ENCODE measurements at places on chromosomes 13 and 19.

DNA sequence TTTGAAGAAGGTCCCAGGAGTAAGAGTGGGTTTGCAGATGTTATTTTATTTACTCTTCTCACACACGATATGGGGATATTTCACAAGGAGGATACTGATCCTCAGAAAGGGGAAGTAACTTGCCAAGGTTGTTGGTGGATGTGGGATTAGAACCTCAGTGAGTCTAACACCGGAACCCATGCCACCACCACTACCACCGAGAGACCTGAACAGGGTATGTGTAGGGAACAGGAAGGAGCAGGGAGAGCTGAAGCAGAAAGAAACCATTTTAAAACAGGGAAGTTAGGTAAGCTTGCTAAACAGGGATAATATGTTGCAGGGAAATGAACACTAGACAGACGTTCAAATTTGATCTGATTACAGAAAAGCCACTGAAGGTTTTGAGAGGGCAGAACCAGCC is 11.6 kb upstream of the CEACAM3 start:
- no peak for DNase-seq

DNA sequence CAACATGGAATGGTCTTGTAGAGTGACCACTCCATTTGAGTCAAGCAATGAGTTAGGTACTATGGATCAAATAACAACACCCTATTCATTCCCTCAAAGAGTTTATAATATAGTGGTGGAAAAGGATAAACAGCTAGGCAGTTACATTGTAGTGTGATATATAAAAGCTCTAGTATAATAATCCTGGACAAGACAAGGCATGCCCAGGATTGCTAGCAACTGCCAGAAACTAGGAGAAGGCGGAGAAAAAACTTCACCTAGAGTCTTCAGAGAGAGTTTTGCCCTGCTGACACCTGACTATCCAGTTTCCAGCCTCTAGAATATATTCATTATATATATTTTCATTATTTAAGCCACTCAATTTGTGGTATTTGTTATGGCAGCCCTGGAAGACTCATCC is 530.6 kb downstream of the KLF12 start:
- no peak for DNase-seq

DNA sequence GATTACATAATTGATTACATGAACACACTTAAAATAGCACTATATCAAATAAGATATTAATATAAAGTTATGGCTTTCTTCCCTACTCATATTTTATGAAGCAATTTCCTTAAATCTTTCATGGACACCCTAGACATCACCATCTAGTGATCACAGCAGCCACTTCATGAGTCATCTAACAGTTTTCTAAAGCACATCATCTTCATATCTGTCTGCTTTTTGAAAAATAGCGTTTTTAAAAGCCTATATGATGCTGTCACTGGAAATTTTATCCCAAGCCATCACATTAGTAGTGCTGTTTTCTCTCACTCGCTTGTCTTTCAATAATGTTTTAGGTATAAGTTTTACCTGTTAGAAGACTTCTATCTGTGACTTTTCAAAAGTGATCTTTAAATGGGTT is 326.1 kb downstream of the SLITRK6 start:
- DNase-seq = no peak

- peak; percentile 11 for DNase-seq
These were observed 31.6 kb downstream of the MTRF1 start for GRCh38 chr13:41231786-41232185.

DNA sequence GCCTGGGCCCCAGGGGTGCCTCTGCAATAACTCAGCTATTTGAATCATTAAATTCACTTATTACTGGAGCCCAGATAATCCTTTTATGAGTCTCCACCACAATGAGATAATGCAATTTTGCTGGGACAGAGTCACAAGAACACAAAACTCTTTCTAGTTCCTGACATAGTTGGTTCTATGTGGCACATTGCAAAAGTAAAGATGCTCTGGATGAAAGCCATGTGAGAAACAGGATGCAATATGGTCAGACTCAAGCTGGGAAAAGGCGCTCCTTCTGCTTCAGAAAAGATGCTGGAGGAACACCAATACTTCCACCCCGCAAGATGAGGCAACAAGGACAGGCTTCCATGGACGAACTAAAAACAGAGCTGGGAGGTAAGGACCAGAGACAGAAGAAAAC is 5.7 kb downstream of the ANKRD27 start:
- DNase-seq = no peak

DNA sequence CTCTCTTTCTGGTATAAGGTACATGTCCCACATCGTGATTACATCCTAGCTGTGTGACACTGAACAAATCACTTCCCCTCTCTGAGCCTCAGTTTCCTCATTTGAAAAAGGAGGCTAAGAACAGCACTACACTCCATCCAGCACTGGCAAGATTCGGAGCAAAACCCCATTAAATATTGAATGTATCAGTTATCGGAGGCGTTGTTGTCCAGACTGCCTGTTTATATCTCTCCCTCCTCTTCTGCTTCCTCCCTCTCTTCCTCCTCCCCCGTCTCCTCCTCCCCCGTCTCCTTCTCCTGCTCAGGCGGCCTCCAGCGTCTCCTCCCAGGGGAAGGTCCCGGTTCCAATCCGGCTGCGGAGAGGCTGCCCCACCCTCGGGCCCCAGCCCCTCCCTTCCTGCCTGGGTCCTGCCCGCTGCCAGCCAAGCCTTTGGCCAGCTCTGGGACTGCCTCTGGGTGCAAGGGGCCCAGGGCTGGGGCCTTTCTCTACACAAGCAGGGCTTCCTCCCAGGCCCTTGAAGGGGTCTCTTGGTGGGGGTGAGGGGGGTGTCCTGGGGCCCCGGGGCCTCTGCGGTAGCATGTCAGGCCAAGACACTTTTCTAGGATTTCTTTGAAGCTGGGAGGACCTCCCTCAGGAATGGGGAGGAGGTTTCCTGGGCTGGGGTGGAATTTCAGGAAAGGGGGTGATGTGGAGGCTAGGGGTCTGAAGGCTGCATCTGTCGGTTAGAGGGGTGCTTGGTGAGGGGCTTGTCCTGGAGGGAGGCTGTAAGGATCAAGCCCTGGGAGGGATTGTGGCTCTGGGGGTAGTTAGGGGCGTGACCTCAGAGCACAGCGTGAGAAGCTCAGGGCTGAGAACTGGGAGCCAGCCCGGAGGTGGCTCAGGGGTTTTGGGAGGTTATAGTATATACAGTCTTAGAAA is 1.9 kb downstream of the RRAS start:
- no peak for DNase-seq

DNA sequence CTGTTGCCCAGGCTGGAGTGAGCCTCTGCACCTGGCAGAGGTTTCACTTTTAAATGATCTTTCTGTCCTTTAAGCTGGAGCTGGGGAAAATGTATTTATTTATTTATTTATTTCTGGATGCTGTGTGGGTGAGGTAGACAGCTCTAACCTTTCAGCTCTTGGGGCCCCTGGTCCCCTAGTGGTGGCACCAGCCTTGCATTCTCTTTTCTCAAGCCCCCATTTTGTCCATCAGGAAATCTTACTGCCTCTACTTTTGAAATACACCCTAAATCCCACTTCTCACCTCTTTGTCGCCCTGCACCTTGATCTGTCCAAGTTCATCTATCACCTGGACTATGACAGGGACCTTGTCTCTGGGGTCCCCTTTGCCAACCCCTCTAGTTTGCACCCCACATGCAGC is 2.1 kb upstream of the B9D2 start:
- no peak for DNase-seq

DNA sequence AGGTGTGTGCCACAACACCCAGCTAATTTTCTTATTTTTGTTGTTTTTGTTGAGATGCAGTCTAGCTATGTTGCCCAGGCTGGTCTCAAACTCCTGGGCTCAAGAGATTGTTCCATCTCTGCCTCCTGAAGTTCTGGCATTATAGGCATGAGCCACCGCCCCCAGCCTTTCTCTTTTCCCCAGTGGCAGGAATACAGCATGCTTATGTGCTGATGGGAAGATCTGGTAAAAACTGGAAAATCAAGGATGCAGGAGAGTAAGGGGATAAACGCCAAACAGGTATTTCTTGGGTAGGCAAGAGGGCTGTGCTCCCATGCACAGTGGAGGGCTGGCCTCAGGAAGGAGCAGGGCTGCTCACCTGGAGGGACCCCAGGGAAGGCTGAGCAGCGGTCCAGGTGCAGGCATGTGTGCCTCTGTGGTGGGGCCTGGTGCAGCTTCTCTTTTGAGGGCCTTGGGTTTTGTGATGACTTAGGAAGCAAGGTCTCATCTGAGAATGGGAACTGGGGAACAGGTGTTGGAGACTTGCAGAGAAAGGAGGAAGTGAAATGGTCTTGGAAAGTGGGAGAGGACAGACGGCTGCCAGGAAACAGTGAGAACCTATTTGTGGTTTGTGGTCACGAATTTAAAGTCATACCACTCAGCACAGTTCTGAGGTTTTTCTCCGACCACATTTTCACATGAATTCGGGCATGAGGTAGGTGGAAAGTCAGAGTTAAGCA is 106.5 kb downstream of the TEX26 start:
- peak; percentile 75 for DNase-seq

- DNase-seq = no peak
These were observed 251.8 kb downstream of the UQCRFS1 start for GRCh38 chr19:28960986-28961705.

DNA sequence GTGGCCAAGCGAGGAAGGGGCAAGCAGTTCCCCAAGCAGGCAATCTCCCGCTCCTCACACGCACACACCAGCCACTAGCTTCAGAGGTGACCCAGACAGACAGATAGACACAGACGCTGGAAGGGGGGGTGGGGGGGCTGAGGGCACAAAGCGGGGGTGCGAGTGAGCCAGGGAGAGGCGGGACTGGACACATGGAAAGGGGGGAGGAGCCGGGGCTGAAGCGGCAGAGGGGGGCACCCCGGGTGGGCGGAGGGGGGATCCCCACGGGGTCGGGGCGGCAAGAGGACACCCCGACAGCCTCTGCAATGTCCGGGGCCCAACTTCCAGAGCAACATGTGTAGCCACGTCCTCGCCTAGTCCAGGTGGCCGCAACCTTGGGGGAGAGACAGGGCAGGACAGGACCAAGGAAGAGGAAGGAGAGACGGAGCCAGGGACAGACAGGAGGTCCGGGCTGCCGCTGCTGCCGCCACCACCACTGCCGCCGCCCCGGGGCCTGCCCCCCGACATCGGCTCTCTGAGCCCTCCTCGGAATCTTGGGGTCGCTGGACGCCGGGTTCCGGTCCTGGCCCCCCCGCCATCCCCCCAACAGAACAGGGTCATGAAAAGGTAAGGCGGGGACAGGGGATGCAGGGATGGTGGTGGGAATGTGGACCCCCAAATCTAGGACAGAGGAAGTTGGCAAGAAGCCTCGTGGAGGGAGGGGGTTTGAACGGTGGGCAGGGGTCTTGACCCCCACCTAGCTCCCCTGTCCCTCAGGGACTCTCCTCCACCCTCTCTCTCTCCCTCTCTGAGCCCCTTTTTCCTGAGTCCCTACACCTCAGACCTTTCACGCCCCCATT is 1.1 kb downstream of the GRIN2D start:
- no peak for DNase-seq

GRCh38 chr13:77697217-77698103 is at the start of gene SLAIN1:
Gene SLAIN1 (plus strand): TSS chr13:77697687. CDS start chr13:77697914, 227 bp downstream.
- peak; percentile 47 for DNase-seq

- DNase-seq = no peak
These were observed 2.0 kb upstream of the GPR18 start for GRCh38 chr13:99260216-99260615.

DNA sequence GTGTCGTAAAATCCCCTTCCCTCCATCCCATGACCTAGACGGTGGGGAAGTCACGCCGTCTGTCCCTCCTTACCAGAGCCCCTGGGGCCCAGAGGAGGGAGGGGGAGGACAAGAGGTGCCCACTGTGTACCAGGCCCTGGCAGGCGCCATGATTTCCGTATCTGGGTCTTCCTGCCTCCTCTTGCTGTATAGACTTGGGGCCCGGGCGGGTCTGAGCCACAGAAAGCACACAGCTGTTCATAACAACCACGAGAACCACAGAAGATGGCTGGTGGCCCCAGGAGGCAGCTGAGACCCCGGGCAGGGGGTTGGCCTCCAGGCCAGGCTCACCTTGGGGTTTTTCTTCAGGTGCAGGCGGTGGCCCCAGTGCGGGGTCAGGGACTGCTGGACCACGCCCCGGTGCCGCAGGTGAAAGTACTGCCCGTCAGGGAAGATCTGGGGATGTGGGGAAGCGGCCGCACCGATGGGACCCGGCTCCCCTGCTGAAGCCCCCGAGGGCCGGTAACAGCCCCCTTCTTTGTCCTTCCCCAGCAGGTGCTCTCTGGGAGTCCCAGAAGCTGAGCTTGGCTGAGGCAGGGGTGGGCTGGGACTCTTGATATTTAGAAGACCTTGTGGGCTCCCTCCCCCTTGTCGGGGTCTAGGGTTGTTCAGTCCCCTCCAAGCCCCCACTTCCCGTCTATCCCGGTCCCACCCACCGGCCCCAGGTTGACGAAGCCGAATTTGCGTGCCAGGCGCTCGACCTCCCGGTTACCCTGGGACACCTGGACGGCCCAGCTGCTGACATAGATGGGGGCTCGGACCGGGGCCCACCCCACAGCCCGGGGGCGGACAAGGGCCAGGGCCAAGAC is 463 bp downstream of the PCSK4 start:
- DNase-seq = no peak

GRCh38 chr13:25165663-25166062 is 6.4 kb downstream of the AMER2 start:
- no peak for DNase-seq

GRCh38 chr13:51343475-51343874 is 4.0 kb downstream of the SERPINE3 start:
- no peak for DNase-seq

GRCh38 chr19:38945562-38946228 is 15.0 kb downstream of the MRPS12 start:
- DNase-seq = no peak

GRCh38 chr13:33127009-33127551 is 110.9 kb downstream of the KL start:
- DNase-seq = peak; percentile 42

DNA sequence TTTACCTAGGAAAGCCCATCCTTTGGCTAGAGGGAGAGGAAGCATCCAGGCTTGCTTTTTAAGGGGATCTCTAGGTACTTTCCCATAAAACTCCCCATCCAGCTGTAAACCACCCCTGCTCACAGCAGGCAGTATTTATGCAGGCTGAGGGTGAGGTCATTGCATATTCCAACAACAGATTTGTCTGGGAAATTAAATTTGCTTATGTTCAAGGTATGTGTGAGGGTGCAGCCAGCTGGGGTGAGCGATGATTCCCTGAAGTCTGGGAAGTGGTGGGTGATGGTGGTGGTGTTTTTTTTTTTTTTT is 96.3 kb upstream of the C1QTNF9B start:
- no peak for DNase-seq

DNA sequence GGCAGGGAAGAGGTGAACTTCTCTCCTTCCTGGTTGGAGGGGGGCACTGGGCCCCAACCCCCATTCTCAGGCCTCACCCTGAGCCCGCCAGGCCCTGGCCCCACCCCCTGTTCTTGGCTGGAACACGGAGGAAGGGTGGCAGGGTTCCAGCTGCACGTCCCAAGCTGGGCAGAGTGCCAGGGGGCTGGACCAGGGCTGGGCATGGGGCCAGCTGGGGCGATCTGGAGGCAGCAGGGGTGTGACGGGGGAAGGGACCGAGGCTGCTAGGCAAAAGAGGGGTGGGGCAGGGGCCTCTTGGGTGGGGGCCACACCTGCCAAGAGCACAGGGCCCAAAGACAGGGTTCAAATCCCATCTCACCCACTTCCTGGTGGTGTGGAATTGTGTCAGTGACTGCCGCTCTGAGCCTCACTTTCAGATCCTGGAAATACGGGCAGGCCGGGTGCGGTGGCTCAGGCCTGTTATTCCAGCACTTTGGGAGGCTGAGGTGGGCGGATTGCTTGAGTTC is 2.2 kb downstream of the HIF3A start:
- DNase-seq = peak; percentile 89

GRCh38 chr13:73284081-73284874 is 225.5 kb downstream of the KLF5 start:
- no peak for DNase-seq

GRCh38 chr19:17841810-17842662 is 5.7 kb downstream of the JAK3 start:
- peak; percentile 41 for DNase-seq

GRCh38 chr13:110965755-110966134 is 50.9 kb upstream of the ANKRD10 start:
- no peak for DNase-seq

Measured in DMS79 treated with DMSO at 0.1 percent for 48 hours (cell line).